ENCODE measurements at places on chromosomes 16 and 17.

- DNase-seq, result no peak
Measured at GRCh38 chr17:15406081-15406480, 61.3 kb downstream of the CDRT4 start.

- DNase-seq, result no peak
Measured at GRCh38 chr17:17790637-17791464, 45.9 kb downstream of the SREBF1 start.

DNA sequence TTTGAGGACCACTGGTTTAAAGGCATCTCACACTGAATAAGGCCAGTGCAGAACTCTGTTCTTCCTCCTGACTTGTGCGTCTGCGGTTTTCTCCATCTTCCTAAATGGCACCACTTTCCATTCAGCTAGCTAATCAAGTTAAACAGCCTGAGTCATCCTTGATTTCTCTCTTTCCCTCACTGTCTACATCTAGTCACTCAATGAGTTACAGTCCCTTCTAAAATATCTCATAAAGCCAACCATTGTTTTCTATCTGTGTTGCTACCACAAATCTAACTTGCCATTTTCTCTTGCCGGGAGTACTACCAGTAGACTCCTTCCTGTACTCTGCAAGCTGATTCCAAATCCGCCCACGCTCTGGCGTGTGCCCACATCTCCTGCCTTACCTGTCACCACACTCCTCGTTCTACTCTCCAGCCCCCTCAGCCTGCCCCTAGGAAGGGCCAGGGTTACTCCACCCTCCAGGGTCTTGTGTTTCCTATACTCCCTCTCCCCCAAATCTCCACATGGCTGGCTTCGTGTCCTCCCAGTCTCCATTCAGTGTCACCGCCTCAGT is 324.5 kb downstream of the SNX29 start:
- no peak for DNase-seq

DNA sequence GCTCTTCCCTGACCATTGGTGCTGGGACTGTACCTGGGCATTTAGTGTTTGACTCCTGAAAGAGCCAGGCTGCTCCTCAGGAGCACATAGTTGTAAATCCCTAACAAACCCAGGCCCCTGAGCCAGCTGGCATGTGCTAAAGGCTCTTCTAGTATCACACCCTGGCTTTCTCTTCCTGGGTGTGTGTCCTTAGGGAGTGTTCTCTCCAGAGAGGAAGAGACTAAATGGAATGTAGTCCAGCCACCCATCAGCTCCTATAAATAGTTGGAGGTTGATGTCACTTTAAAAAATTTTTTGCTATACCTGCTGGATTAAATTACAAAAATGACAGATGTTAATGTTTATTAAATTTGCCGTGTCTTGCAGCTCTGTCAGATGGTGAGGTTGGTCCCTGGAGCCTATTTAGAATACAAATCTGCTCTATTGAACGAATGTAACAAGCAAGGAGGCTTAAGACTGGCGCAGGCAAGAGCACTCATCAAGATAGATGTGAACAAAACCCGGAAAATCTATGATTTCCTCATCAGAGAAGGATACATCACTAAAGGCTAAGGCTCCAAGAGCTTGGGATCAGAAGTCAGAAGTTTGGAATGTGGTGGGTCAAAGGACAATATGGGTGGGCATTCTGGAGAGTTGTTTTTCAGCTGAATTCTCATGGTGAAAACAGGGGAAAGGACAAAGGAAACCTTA is 13.1 kb upstream of the DUSP14 start:
- DNase-seq, result no peak

- no peak for DNase-seq
Measured at GRCh38 chr17:61216066-61216465, 183.6 kb upstream of the TBX2 start.

GRCh38 chr17:1518410-1518809 is 2.0 kb upstream of the INPP5K start:
- DNase-seq, result no peak

- DNase-seq, result no peak
Measured at GRCh38 chr16:19001788-19002187, 18.1 kb downstream of the TMC7 start.

GRCh38 chr17:61984821-61985220 is 57.0 kb upstream of the INTS2 start:
- no peak for DNase-seq

DNA sequence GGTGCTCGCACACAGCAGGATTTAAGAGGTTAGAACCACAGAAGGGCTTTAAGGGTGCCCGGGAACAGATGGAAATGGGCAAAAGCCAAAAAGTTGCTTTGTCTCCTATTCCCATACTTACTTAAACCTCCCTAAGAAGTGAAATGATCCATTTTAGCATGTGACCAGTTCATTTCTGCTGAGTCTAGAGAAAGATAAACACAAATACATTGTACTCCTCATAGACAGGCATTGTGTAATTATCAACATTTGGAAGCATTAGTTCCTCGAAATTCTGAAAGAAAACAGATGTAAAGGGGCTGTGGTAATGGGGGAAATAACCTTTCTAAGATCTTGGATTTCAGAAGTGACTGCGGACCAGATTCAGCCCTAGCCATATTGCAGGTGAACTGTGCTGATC is 178.3 kb downstream of the CYB561 start:
- DNase-seq, result no peak

DNA sequence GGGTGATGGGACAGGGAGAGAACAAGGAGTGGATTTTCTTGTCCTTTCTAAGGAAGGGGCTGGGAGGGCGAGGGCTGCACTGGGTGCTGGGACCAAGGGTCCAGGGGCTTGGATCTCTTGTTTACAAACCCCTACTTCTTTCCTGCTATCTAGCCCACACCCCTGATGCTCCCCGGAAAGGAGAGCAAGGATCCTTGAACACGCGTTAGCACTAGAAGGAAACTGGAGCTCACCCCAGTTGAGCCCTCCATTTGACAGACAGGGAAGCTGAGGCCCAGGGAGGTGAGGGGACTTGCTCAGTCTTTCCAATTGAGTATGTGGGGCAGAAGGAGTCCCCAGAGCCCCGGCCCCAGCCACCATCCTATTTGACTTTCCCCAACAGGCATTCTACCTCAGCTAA is 4.6 kb upstream of the ITGAE start:
- no peak for DNase-seq

DNA sequence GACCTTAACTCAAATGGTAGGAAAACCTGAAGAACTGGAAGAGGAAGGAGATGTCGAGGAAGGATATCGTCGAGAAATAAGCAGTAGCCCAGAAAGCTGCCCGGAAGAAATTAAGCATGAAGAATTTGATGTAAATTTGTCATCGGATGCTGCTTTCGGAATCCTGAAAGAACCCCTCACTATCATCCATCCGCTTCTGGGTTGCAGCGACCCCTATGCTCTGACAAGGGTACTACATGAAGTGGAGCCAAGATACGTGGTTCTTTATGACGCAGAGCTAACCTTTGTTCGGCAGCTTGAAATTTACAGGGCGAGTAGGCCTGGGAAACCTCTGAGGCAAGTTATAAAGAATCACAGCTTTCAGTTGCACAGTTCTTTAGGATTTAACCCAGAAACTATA is 15.5 kb downstream of the ERCC4 start:
- no peak for DNase-seq

GRCh38 chr17:6894206-6894528 is 62.6 kb upstream of the TEKT1 start:
- no peak for DNase-seq

DNA sequence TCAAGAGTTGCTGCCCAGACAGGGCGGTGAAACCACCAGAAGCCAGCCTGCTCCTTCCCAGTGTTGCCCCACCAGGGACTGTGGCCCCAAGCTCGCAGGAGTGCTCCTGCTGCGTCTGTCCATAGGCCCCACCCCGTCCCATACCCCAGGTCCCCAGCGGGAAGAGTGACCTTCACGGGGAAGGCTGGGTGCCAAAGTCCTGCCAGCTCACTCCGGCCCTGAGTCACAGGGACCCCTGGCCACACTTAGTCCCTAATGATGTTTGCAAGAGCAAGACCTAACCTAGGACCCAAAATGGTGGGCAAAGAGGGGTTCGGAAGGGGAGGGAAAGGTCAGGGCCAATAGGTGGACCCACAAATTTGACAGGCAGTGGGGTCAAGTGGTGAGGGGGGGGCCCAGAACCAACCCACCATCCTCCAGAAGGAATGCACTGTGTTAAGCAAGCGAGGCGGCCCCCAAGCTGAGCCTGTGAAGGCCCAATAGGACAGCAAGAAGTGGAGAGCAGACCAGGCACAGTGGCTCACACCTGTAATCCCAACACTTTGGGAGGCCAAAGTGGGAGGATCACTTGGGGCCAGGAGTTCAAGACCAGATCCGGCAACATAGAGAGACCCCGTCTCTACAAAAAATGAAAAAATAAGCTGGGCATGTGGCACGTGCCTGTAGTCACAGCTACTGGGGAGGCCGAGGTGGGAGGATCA is 3.3 kb downstream of the DOK4 start:
- DNase-seq, result no peak

GRCh38 chr17:35313875-35314409 is 59.5 kb downstream of the SLFN11 start:
- no peak for DNase-seq

DNA sequence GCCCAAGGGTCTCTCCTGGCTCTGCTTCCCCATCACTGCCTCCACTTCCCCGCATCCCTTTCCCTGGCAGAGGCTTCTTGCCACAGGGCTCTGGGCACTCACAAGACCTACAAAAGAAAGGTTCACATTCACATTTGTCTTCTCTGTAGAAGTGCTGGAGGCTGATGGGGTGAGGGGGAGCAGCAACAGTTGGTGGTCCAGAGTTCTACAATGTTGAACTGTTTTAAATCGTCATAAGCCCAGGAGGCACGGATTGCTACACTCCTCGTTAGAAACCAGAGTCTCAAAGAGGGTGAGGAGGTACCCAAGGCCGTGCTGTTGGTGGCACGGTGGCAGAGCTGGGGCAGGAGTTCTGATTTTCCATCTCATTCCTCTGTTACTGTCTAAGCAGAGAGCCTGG is 5.8 kb upstream of the RAI1 start:
- DNase-seq, result no peak

Data from activated effector memory CD4-positive, alpha-beta T cell treated with Interleukin-2 at 50 U/mL for 16 hours (primary cell).